ENCODE measurements at places on chromosomes 12 and 14.

DNA sequence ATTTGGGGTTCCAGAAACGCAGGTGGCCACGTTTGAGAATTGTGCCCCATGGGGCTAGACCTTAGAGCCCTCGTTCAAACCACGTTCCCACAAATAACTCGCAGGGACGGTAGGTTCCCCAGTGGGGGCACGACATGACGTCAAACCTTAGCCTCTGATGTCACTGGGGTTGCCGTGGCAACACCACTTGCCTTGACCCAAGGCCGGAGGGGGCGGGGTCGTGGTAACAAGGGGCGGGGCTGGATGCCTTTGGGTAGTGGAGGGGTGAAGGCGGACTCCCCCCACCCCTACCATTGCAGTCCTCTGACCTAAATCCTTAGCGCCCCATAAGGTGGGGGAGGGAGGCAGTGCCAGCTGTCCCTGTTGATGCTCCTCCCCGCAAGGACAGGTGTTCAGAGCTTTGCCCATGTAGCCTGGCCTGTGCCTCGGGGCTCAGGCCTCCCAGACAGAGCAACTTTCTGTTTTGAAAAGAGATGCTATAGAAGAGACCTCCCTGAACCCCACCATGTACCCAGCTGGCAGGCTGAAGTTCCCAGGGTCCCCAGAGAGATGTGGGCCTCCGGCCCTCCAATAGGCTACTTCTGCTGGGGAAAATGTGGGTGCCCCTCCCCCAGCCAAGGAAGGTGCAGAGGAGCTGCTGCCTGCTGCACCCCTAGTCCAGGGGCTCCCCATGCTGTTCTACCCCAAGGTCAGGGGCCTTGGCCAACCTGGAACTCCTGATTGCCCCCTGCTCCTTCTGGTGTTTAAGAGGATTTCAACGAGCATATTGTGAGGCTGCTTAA lies 1.9 kb downstream of the FAM222A start:
- DNase-seq: no peak

DNA sequence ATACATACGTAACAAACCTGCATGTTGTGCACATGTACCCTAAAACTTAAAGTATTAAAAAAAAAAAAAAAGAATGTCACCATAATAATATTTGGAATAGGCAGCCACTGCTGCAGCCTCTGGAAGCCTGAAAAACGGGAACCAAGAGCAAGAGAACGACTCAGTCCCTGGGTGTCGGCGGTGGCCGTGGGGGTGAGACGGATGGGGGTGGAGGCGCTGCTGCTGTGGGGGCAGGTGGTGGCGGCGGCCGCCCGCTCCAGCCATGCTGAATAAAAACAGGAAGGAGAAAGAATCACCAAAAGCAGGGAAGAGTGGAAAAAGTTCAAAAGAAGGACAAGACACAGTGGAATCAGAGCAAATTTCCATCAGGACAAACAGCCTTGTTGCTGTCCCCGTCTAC lies 46.9 kb downstream of the ZFYVE21 start:
- DNase-seq: no peak

GRCh38 chr14:75156901-75157300 lies 19.5 kb downstream of the TMED10 start:
- DNase-seq: no peak

GRCh38 chr12:42143452-42144157 lies 1.1 kb downstream of the GXYLT1 start:
- no peak for DNase-seq

- peak; percentile 81 for DNase-seq
These were observed 576 bp downstream of the ZBTB1 start for GRCh38 chr14:64504897-64505794.

DNA sequence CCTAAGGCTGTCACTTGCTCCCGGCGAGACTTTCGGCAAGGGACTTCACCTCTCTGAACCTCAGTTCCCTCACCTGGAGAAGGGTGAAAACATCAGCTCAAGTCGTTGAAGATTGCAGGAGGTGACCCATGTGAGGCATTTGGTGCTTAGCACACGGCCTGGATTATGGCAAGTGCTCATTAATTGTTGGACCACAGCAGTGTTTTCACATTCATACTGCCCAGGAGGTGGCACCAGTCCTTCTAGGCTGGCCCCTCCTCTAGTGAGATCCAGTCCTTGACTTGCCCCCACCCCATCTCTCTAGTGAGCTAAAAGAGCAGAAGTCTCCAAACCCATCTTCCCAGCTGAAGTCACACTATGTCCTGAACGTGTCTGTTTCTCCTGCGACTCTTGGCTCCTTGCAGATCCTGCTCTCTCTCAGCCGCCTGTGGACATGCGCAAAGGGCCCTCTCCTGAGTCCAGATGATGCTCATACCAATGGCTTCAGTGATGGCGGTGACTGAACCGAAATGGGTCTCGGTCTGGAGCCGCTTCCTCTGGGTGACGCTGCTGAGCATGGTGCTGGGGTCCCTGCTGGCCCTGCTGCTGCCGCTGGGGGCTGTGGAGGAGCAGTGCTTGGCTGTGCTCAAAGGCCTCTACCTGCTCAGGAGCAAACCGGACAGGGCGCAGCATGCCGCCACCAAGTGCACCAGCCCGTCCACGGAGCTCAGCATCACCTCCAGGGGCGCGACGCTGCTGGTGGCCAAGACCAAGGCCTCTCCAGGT lies 1.6 kb downstream of the FICD start:
- no peak for DNase-seq

- DNase-seq: peak; percentile 70
These were observed 33.8 kb upstream of the FGD4 start for GRCh38 chr12:32365473-32366064.

DNA sequence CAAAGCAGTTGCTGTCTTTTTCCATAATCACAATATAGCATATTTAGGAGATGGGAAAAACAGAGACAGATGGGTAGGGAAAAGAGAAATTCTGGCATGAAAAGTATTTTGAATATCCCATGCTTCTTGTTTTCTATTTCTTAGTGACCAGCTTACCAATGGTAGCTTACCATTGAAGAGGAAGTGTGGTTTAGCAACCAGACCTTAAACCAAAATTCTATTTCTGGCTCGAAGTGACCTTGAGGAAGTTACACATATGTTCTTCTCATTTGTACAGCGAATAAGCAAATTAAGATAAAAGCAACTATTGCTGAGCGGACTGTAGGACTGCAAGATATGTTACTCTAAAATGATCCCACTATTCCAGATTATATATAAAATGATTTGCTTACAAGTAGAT lies 82.9 kb downstream of the FGD4 start:
- DNase-seq: no peak

- no peak for DNase-seq
These were observed 11.1 kb downstream of the PLBD2 start for GRCh38 chr12:113369391-113369985.

GRCh38 chr12:115716551-115716950 lies 560.9 kb downstream of the MED13L start:
- no peak for DNase-seq

- DNase-seq: no peak
These were observed 74.9 kb downstream of the TSPAN9 start for GRCh38 chr12:3152011-3152511.

DNA sequence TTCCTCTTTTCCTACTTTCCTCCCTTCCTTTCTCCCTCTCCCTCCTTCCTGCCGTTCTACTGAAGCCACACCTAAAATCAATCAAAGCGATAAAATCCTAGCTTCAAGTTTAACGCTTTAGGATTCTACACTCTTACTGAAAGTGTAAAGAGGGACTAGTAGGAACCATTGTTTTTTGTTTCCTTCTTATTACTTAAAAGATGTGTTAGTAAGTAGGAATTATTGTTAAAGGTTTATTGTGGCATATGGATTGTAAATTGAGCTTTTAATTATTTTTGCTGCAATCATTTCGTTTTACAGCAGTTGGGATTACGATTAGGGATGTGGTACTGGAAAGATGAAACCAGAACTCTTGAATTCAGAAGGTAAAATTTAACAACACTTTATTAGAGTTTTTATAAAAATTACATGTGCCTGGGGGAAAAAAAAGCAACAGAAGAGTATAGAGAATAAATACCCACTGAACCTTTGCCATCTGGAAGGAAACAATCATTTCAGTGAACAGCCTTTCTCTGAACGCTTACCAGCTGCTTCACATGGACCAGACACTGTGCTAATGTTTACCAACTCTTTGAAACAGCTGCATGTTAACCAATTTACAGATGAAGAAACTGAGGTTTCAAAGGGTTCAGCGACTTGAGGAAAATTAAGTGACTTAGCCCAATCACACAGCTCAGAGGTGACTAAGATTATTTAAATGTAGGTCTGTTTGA lies 1.0 kb downstream of the PPP1R36 start:
- no peak for DNase-seq

GRCh38 chr14:100065111-100065871 lies at the start of gene EVL:
EVL (plus strand) TSS chr14:100065422; CDS start chr14:100065501, 79 bp downstream.
- DNase-seq: no peak

DNA sequence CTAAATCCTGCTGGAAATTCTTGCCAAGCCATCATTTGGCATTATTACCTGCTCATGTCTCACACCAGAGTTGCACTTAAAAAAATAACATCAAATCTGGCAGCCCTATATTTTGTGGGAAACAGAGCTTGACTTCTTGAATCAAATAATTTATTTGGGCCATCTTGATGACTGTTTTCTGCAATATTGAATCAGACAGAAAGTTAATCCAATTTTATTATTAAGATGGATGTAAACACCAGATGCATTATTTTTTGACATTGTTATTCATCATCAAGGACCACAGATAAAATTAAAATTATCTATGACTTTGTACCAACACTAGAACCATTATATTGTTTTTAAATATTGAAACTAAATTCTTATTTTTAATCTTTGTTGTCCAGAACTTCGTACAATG lies 132.9 kb downstream of the PTPRR start:
- DNase-seq: no peak

- no peak for DNase-seq
These were observed 36.2 kb downstream of the CHGA start for GRCh38 chr14:92959189-92959531.

GRCh38 chr12:75853626-75854025 lies 177.9 kb downstream of the PHLDA1 start:
- DNase-seq: no peak

DNA sequence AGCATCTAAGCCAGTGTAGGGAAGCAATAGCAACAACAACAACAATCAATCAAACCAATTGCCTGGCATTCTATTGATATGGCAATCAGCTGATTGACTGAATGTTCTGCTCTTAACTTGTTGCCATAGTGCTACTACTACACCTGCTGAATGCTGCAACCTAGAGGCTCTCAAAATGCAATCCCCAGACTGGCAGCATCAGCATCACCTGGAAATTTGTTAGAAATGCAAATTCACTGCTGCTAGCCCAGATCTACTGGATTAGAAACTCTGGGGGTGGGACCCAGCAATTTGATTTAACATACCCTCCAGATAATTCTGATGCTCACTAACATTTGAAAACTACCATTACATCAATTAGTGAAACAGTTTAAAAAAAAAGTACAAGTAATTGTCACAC lies 363.6 kb downstream of the SNAPC1 start:
- DNase-seq: no peak

GRCh38 chr12:1250641-1251040 lies 259.6 kb downstream of the ERC1 start:
- no peak for DNase-seq

DNA sequence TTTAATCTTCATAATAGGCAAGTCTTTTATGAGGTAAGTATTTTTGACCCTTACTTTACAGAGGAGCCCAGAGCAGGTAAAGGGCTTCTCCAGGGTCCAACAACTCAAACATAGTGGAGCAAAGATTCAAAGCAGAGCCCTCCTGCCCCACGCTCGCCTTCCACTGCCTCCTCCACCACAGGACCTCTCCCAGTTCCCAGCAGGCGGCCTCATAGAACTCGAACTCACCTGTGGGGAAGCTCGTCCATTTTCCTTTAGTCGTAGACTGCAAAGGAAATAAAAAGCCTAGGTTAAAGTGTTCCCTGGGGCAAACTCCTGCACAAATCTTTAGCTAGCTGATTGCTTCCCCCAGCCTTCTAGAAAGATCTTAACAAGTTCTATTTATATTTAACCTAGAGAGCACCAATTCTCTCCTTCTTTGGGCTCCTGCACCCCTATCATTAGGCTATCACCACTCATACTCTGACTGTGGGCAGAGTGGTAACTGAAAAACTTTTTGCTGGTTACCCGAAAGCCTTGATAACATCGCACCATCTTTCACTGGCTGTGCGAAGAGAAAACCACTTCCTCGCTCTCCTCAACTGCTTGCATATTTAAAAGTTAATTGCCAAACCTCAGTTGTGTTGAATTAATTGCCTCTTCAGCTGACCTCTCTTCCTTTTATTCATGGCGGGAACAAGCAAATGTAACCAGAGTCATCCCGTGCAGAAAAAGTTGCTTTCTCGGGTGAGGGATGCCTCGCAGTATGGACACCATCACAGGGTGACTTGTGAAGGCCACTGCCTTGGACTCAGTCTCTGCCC lies 299.6 kb downstream of the DPF3 start:
- DNase-seq: no peak

- no peak for DNase-seq
These were observed 9.8 kb downstream of the JAG2 start for GRCh38 chr14:105158794-105159193.

DNA sequence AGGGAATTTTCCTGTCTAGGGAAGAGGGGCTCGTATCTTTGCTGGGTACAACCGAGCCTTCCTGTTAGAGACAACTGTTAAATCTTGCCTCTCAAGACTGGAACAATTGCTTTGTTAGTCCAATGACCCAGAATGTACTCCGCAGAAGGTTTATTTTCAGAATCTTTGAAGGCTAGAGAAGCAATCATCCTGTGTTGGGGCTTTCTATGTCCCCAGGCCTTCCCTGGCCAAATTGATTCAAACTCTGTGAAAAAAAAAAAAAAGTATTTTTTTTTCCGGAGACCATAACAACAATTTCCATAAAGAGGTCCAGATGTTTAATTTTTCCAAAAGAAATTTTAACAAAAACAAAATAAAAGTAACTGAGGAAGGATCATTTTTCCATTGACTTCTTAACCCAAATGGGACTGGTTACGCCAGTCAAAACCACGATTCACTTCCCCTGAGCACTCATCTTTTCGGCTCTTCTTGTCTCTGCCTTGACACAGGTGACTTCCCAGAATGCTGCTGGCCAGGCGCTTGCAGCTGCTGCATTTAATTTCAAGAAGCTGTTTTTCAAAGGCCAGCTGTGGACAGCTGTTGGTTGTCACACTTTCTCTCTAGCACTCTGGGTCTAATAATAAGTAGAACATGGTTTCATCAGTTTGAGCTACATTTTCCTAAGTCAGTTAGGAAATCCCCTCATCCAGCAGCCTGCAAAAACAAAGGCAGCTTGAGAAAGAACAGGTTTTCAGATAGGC lies 81.6 kb upstream of the MANSC4 start:
- no peak for DNase-seq

DNA sequence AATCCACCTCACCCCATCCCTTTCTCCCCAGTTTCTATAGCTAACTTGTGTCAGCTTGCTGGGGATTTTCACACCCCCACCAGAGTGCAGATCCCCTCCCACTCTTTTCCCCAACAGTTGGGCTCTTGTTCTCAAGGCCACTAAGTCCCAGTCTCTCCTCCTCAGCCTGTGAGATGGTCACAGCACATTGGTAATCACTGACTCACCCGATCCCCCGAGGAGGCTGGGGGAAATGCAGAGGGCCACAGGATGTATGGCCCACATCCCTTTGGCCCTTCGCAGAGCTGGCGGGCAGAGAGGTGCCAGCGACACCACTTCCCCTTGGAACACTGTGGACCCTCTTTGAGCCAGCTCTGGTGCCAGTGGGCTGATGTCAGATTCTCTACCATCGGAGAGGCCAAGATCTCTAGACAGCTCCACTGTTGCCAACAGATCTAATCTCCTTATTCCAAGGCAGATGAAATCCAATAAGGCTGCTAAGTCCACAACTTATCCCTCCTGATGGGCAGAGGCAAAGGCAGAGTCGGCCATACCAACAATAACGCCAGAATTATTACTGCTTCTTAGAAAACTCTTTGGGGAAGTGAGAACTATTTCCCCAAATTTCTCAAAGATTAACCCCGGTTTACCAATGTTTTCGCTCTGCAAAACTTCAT lies 1.6 kb downstream of the FMNL3 start:
- no peak for DNase-seq

- no peak for DNase-seq
These were observed 475.8 kb upstream of the FLRT2 start for GRCh38 chr14:85054178-85054577.
